NCI-H460 (cell line): ENCODE measurements at places on chromosomes 11 and 22. TPM values are rescaled to one million over a fixed set of nuclear protein-coding genes. Genes with fewer than 3 reads are reported as not detected.

The C1QTNF6 gene
- 2.7 and 2.9 TPM in 2 replicates for total RNA-seq

DNA sequence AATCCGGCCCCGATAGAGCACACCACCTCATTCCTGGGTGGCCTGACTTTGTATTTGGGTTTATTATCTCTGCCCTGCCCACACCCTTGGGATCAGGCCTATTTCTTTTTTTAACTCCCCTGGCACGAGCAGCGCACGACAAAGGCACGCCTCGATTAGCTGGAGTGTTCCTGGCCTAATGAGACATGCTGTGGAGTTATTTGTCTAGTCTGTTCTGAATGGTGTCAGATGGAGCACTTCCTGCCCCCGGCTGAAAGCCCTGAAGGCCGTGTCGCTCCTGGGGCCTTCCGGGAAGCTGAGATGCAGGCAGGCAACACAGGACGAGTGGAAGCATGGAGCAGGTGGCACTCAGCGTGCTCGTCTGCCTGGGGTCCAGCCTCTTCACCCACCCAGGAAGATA is 47.1 kb downstream of the LARGE1 start:
- DNase-seq = no peak

The ARHGEF12 gene
- total RNA-seq = 30.4 and 34.6 TPM in 2 replicates

The TMEM191B gene
- total RNA-seq = 0.52 and 1.1 TPM in 2 replicates

The OR10A2 gene
- not detected in 2 replicates for total RNA-seq

DNA sequence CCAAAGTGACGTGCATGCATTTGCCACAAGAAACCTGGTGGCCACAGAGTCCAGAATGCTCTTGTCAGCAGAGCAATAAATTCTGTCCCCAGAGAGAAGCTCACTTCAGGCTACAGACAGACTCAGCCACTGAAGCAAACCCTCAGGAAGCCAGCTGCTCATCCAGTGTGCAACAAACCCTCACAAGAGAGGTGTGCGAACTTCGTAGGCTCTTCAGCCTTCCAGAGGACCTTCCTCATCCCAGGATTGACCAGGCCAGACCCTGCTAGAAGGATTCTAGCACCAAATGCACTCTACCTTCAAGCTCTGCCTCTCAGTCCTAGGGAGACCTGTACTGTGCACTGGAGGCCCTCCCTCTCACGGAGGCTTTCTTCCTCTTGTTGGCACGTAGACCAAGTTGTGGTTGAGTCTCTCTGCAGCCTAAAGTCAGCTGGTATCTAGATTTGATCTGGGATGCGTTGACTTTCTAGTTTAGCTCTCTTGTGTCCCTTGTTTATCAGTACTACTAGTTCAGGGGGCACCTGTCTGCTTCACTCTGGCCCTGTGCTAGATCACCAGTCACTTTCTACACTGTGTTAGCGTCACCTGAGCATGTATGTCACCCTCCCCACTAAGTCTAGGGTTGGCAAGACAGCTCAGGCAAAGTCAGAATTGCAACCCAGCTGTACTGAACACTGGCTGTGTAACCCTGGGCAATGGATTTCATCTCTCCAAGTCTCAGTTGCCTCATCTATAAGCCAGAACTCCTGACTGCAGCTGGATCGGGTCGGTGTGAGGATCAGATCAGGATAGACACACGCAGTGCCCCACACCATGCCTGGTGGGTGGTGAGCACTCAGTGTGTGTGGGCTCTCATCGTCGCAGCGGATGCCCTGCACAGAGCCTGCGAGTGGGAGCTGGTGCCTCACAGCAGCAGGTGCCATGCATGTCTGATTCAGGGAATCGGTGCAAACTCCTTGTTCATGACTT is 22.1 kb upstream of the TMPRSS13 start:
- no peak for DNase-seq

DNA sequence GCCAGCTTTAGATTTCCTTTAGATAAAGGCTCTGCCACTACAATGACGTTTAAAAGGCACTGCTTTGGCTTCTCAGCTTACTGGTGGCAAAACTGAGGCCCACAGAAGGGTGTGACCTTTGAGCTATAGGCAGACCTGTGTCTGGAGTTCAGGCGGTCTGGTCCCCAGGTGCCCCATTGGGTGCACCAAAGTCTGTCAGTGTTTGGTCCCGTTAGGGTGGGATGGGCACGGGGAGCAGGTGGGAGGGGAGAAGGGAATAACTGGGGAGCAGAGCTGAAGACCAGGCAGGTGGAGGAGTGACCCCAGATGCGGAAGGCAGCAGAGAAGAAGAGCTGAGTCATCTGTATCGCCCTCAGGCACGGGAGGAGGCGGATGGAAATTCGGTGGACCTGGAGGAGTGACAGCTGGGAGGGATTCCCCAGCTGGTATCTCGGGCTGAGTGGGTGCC is 45.3 kb upstream of the GCAT start:
- no peak for DNase-seq

- no peak for DNase-seq
Observed at GRCh38 chr11:71948314-71949027, 19.6 kb downstream of the RNF121 start.

- DNase-seq = no peak
Observed at GRCh38 chr22:30720263-30720837, 25.7 kb downstream of the OSBP2 start.

DNA sequence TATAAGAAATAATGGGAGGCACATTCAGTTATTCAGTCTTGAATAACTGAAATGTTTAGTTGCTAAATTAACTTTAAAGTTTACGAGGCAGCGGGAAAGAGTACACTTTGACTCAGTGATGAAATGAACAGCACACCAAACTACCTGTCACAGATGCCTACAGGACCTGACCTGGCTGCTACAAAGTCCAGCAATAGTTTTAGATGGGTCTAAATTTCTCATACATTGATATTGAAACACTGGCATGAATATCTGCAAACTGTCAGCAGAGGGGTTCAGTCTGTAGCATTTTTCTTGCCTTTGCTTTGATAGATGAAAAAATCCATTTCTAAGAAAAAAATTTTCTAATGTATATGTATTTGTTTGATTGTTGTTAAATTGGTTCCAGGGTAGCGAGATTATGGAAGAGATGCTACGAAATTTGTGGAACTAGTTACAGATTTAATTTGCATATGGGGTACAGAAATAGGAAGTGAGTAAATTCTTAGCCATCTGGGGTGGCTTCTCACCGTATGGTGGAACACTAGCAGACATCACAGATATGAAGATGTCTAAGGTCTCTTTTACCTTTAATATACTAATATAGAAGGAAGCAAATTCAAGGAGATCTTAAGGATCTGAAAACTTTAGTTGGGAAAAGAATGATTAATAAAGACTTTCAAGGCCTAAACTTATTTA is 20.8 kb upstream of the GAB2 start:
- no peak for DNase-seq
